ENCODE measurements at places on chromosomes 3 and 15.

DNA sequence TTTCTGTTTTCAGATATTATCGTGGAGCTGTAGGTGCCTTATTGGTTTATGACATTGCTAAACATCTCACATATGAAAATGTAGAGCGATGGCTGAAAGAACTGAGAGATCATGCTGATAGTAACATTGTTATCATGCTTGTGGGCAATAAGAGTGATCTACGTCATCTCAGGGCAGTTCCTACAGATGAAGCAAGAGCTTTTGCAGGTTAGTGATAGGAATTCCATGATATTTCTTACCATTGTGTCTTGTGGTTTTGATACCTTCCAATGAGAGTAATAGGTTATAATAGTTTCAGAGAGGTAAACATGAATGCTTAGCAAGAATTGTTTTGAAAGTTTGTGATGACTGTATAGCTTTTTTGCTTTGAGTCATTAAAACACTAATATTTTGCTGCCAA, 8.5 kb downstream of the RAB11A start:
- DNase-seq: no peak

DNA sequence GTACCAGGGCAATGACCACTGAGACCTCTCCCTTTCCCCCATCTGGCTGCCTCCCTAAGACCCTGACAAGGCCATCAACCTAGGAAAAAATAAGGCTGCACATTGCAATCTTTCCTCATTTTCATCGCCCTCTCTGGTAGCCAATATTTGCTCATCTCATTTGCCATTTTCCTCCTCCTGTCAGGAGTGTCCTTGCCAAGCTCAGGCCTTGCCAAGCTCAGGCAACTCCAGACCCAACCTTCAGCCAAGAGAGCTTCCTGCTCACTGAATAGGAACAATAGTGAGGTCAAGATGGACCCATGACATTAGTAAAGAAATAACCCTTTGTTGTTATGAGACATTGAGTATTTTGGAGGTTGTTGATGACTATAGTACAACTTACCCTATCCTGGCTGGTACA, 380.3 kb downstream of the RSL24D1 start:
- no peak for DNase-seq

DNA sequence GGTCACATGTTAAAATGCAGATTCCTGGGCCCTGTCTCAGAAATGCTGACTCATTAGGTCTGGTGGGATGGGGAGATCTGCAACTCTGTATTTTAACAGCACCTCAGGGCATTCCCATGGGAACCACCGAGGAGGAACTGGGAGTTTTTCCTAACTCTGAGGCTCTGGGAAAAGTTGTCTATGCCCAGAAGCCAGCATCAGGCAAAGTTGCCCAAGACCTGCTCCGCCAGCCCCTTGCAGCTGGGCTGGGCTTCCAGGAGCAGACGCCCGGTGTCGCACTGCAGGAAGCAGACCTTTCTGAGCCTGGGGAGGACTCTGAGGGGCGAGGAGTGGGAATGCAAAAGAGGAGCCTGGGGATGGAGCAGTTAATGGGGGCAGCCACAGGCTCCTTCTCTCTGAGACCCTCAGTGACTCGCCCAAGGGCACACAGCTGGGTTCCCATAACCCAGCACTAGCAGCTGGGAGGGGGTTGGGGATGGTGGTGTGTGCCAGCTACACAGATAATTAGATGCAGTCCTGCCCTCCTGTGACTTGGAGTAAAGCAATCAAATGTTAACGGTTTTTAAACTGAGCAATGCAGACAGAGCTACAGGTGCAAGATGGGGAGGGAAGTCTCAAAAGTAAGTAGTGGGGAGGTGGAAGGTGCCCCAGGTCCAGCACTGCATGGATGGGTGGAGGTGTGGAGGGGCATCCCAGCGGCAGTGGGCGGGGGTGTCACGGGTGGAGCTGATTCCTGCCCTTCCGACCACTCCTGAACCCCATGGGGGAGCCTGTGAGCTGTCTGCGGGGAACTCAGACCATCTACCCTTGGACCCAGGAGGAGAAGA, 100.4 kb downstream of the LSM3 start:
- no peak for DNase-seq

DNA sequence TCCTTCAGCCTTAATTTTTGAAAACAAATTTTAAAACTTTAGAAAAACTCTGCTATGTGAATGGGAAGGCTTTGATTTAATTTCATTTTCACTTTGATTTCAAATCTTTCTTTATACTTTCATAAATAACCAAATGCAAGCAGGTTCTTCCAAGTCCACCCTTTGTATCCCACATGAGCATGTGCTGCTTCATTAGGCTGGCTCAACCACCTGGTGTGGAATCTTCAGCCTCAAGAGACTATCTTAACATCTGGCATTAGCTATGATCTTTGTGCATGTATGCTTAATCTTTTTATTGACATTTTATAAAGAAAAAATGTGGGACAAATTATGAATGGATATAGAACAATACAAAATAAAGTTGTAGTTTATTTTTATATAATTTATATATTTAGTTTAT, 81.8 kb upstream of the MLF1 start:
- no peak for DNase-seq

GRCh38 chr3:55655544-55655943, 168.4 kb upstream of the WNT5A start:
- DNase-seq: no peak

DNA sequence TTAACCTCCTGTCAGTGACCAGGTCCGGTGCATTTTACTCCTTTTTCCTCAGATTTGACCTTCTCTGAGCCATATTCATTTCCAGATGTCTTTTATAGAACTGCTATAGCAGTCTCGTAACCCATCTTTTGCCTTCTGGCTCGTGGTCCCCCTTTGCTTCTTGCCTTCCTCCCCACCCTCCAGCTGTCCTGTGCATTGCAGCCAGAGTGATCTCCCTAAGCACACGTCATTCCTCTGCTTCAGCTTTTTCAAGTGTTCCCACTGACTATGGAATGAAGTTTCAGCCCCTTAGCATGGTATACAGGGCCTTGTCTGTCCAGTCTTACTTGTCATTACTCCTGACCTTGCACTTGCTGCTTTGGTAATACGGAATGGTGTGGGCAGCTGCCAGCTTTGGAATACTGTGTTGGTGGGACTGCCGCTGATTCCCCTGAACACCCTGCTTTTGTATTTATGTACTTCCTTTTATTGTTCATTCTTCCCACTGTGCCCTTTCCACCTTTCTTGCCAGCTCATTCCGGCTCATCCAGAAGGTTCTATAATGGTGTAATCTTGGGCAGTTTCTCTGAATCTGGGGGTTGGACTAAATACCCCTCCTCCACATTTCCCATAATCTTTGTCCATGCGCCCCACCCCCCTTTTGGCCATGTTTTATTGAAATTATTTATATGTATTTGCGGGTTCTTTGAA, 38.9 kb downstream of the SLC25A26 start:
- no peak for DNase-seq

DNA sequence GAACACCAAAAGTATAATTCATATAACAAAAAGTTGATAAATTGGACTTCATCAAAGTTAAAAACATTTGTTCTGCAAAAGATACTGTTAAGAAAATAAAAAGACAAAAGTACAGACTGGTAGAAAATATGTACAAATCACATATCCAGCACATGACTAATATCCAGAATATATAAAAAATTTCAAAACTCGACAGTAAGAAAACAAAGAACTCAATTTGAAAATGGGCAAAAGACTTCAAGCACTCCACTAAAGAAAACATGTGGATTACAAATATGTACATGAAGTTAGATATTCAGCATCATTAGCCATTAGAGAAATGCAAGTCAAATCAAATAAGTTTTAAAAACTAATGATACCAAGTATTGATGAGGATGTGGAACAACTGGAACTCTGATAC, 6.7 kb downstream of the GK5 start:
- no peak for DNase-seq

- DNase-seq: no peak
Measured at GRCh38 chr3:23312866-23313265, 109.7 kb downstream of the UBE2E2 start.

DNA sequence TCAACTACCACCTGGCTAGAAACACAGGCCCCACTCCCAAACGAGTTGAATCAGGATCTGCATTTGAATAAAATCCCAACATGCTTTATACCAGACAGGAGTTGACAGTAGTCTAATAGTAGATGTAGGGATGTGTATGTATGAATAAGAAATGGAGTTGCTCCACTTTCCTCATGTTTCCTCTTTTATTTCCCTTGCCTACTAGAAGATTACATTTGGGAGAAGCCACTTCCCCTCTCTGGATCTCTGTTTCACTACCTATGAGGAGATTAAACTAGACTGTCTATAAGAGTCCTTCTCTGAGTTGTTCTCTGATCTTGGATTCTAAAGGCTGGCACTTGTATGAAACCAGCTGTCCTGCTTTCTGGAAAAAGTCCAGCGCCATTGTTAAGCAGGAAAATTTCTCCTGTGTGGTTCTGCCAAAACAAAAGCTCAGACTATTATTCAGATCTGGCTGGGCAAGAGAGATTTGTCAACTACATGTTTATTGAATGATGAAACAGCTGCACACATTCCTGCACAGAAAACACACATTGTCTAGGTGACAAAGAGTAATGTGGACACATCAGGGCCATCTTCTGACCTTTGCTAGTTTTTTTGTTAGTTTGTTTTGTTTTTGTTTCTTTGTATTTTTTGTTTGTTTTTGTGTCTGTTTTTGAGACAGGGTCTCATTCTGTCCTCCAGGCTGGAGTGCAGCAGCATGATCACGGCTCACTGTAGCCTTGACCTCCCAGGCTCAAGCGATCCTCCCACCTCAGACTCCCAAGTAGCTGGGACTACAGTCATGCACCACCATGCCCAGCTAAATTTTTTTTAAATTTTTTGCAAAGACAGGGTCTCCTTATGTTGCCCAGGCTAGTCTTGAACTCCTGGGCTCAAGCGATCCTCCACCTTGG, 29.9 kb downstream of the ACP3 start:
- no peak for DNase-seq

DNA sequence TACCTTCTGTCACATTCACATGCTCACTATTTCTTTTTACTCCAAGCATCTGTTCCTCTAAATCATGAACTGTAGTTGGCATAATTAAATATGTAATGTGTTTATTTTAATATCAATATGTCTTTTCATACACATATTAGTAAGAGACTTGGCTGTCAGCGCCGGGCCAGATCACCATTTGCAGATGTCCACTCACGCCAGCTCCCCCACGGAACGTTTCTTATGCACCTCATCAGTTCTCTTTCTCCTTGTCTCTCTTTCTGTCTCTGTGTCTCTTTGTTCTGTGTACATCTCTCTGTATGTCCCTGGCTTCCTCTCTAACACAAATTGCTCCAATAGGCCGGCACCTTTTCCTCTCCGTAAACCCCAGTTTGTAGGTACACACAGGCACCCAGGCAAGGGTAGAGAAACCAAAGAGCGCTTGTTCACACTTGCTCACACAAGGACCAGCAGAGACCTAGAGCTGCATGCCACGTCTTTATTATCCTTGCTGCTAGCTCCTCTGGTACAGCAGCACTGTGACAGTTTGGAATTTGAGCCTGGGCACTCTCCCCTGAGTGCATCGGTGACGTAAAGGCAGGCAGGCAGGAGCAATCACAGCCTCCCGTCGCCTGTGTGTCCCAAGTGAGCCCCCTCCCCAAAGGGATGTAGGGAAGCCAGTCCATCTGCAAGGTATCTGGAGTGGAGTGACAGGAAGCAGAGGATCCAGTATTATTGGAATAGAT, 40.4 kb downstream of the CACNA1D start:
- DNase-seq: no peak

DNA sequence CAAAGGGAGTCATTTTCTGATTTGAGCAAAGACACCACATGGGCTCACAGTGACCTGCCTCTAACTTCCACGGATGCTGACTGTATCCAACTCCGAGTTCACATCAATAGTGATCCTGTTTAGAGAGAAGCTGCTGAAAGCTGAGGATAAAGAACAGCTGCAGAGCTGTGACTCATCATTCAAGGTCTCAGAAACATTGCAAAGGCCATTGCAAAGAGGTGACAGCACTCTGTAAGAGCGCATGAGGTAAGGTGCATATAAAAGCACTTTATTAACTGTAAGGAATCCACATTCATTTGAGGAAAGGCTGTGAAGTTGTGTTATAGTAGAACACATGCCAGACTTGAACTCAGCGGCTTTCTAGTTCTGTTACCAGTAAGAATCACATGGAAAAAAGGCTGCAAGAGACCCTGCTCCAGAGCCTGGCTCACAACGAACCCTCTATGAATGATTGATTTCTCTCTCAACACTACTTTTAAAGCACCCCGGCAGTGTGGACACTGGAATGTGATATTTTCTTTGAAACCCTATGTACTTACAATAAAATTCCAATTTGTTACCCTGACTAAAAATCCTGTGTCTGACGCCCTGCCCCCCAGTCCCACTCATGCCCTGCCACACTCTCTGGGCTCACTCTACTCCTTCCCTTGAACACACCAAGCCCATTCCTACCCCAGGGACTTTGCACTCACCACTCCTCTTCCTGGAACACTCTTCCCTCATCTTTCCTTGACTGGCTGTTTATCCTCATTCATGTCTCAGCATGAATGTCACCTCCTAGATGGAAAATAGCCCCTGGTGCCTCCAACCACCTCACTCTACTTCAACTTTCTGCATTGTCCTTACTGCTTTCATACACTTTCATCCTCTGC, 111.2 kb downstream of the LSM3 start:
- DNase-seq: no peak

- DNase-seq: no peak
Measured at GRCh38 chr15:101810876-101811275, 1.1 kb upstream of the OR4F15 start.

GRCh38 chr3:60316121-60316797, 935.0 kb downstream of the FHIT start:
- DNase-seq: no peak

DNA sequence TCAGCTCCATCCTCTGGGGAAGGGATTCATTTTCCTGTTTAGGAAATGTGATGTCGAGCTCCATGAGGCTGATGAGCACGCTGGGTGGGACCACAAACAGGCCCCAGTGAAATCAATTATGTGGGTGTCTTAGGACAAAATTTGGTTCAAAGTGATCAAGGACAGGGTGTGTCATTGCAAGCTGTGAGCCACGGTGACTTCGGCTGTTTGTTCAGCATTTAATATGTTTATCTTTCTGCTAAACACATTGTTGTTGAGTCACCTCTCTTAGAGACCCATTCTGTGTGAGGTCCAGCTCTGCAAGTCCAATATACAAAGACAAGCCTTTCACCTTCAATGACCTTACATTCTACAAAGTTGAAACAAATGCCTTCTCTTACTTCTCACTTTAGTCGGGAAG, 41.3 kb downstream of the SSR3 start:
- DNase-seq: no peak

DNA sequence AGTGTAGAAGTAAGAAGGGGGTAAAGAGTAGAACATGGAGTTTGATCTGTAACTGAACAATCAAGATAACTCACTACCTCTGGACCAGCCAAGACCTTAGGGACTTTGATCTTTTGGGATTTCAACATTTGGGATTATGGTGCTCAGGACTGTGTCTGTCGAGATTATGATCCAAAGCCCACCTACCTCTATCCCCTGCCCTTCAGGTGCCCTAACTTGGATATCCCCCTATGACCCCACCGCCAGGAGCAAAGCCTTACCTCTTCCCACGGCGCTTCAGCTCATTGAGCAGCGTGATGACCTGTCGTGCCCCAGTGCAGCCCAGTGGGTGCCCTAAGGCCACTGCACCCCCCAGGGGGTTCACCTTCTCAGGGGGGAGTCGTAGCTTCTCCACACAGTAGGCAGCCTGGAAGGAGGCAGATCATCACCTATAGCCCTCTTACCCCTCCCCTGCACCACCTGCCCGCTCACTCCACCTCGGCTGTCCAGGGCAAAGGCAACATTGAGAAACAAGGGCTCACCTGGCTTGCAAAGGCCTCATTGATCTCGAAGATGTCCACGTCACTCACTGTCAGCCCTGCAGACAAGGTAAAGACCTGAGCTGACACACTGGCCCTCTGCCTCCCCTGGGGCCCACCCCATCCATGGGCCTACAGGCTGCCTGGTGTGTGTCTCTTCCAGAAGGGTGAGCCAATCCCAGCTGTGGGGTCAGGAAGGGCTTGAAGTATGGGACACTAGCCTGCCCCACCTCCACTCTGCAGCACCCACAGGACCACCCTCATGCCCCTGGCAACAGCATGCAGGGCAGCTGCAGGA, 11.4 kb downstream of the ACAA1 start:
- no peak for DNase-seq
